Stimulated activated CD8-positive, alpha-beta memory T cell treated with anti-CD3 and anti-CD28 coated beads, Interleukin-7, amount 100 ng/mL, for 48 hours (primary cell): ENCODE measurements at places on chromosomes 6 and 20.

DNA sequence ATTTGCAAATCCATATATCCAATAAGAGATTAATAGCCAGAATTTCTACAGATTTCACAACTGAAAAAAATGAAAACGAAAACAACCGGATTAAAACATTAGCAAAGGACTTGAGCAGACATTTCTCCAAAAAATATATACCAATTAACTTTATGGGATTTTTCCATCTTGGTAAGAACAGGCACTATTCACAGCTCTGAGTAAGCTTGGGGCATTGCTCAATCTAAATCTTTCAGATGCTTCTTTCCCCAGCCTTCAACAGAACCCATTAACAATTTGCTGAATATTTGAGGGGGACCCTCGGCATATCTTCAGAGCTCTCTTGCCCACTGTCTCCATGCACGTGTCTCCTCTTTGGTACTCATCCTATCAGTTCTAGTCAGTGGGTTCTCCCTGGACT is 111.7 kb upstream of the CD93 start:
- DNase-seq: no peak

DNA sequence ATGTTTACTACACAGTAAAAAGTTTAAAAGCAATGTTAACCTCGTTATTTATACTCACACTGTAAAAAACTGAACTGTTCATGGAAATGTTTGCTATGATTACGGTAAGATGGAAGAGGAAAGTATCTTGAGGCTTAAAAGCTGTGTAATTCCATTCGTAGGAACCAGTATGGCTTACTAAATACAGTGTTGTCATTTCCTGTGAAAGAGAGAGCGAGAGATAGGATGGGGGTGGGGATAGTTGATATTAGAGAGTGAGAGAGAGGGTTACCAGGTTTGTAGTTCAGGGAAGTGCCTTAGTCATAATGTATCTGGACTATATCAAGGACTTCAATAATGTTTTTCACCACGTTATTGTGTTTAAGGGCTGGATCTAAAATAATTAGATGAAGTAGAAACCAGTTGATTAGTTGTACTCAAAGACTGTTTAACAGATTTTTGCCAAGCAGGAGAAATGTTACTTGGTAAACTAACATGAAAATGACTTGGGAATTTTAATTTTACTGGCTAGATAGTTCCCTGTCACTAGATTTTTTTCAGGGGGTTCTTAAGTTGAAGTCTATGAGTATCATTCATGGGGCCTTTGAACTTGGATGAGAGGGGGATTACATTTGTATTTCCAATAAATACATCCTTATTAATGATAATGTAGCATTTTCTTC is 30.4 kb downstream of the AFDN start:
- no peak for DNase-seq

GRCh38 chr6:6905961-6906518 is 201.7 kb upstream of the RREB1 start:
- no peak for DNase-seq

GRCh38 chr20:24676353-24676977 is 207.0 kb downstream of the SYNDIG1 start:
- no peak for DNase-seq

- no peak for DNase-seq
These were observed 24.8 kb upstream of the PBOV1 start for GRCh38 chr6:138242987-138243592.

DNA sequence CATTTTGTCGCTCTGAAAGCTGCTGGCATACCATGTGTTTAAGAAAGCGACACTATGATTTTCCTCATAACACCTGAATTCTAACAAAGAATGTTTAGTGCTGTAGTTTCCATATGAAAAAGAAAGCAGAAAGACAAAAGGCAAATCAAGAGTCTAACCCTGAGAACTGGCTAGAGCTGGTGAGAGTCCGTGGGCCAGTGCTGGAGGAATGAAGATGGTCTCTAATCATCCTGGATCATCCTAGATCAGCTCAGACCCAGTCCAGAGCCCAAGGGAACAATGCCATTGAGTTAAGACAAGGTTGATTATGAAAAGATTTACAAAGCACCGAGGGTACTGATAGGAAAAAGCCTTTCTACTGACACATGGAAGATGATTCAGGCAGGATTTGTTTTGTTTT is 73.0 kb upstream of the MYLIP start:
- DNase-seq: no peak

DNA sequence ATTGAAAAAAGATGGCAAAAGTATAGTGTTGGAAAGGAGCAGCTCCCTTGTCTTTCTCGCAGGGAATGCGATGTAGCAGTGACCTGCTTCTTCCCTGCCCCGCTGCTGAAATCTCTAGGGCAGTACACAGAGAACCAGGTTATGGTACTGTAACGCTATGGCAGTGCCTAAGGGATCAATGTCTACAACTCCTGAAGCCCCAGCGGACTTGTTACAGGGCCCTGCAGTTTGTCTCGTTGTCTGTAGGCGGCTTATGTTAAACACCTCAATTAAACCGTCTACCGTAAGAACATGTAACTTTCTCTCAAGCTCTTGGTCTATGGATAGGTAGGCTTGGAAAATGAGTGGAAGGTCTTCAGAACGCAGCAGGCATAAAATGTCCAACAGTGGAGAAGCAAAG is 44.8 kb upstream of the SLC17A4 start:
- no peak for DNase-seq

GRCh38 chr6:85679445-85680123 is 36.9 kb upstream of the SYNCRIP start:
- no peak for DNase-seq

GRCh38 chr6:119426619-119427018 is 77.1 kb upstream of the MAN1A1 start:
- no peak for DNase-seq

GRCh38 chr20:39810309-39810708 is 848.2 kb downstream of the DHX35 start:
- no peak for DNase-seq

GRCh38 chr6:125748406-125749172 is 843 bp upstream of the HEY2 start:
- DNase-seq: no peak

- DNase-seq: no peak
These were observed 6.5 kb upstream of the SLC17A4 start for GRCh38 chr6:25748049-25748448.

- DNase-seq: no peak
These were observed 568 bp downstream of the PREP start for GRCh38 chr6:105402090-105402938.

- no peak for DNase-seq
These were observed 148.5 kb upstream of the ATXN1 start for GRCh38 chr6:16909658-16910360.

DNA sequence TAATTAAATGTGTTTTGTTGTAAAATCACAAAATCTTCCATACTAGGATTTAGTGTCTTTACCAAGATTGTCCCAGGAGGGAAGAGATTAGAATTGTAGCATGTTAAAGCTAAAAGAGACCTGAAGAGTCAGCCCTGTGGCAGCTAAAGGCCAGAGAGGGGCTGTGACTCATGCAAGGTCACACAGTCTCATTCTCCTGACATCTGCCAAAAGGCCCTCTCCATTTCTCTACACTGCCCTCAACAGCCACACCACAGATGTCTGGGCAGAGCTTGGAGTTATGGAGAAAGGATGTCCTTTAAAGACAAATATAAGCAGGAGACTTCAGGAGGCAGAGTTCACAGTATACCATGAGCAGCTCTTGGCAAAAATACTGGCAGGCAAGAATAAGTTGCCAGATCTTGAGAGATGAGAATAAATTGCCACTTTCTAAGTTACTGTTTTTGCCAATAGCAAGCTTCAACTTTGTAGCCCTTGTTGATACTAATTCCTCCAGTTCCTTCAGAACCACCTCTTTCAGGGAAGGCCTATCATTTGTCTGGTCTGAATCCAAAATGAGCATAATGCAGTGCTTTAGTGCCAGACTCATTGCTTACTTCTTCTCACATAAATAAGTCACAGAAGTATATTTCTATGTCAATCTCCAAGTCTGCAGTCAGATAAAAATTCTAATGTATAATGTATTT is 41.7 kb downstream of the AKIRIN2 start:
- no peak for DNase-seq
